Activated CD4-positive, alpha-beta T cell treated with anti-CD3 and anti-CD28 coated beads, Interleukin-2, amount 50 U/mL, for 48 hours (primary cell): ENCODE measurements at places on chromosomes 6 and 20.

GRCh38 chr20:58783511-58784011 is 67.1 kb downstream of the GNAS-AS1 start:
- DNase-seq: no peak

GRCh38 chr6:44535446-44535845 is 147.9 kb downstream of the CDC5L start:
- DNase-seq: no peak

GRCh38 chr6:97778290-97779038 is 495.4 kb upstream of the MMS22L start:
- DNase-seq: no peak

DNA sequence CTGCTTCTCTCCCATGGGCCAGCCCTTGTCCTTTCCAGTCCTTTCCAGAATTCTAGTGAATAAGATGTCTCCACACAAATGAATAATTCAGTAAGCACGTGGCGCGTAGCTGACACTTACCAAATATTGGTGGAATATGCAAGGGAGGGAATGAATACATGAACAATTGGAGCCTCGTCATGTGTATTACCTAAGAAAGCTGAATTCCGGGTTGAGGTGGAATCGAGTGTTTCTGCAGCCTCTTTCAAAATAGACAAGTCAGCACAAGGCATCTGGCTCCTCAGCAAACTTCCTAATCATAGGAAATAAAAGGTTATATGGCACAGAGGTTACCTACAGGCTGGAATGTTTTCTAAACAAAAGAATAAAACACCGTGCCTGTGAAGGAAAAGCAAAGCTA is 47.0 kb upstream of the NT5E start:
- DNase-seq: no peak

GRCh38 chr6:34248198-34248726 is 544 bp downstream of the SMIM29 start:
- DNase-seq: peak; percentile 54

DNA sequence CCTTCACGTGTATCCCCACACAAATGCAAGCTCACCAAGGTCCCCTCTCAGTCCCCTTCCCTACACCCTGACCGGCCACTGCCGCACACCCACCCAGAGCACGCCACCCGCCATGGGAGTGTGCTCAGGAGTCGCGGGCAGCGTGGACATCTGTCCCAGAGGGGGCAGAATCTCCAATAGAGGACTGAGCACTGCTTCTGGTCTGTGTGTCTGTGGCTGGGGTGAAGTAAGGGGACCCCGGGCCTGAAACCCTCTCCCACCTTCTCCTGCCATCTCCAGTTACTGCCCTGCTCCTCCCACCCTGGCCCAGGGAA is 8.3 kb downstream of the MYL9 start:
- DNase-seq: no peak

DNA sequence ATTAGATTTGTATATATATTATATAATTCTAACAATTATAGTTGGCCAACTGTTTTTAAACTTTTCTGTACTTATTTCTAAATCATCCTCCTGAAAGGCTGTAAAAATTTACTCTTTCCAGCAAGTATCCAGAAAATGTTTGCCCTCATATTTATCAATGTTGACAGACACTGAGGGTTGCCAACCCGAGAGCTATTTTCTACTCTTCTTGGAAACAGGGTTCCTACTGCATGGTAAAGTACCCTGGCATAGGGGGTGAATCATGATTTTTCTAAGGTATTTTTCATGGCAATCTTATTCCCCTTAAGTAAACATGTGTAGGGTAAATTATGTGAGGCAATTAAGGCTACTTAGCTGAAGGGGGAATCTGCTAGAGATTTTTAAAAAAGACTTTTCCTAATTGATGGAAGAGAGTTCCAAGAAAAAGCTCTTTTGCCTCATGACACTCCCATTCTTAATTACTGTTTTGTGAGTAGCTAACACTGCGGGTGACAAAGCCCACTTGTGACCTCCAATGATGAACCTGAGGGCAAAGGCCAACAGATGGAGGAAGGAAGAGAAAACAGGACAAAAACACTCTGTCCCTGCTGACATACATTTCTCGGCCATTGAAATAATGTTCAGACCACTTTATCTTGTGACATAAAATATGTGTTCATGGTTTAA is 37.9 kb downstream of the GPX5 start:
- DNase-seq: no peak

DNA sequence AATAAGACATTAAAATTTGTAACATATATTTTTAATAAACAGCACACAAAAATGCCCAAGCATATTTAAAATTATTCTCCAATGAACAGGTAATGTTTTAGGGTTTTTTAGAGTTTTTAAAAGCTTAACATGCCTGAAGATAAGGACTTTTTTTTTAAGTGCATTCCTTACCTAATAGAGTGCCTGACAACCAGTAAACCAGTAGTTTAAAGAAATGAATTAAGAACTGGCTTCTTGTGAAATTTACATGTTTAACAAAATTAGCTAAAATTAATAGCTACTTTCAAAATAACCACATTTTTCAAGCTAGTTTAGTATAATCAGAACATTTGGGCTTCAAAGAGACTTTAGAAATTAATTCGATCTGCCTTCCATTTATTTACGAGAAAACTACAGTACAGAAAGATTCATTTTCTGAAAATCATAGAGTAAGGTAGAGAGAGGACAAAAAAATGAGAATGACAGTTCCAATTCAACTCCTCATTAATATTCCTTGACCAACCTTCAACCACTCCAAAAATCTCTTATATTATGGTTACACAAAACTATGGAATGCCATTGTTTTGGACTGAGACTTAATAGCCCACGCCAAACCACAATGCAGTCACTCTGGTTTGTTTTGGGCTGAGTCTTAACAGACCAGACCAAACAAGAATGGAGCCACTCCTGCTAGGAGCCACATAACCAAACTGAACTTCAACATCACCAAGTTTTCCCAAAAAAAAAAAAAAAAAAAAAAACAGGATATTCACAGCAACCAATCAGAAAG is 5.7 kb upstream of the PLN start:
- DNase-seq: no peak

DNA sequence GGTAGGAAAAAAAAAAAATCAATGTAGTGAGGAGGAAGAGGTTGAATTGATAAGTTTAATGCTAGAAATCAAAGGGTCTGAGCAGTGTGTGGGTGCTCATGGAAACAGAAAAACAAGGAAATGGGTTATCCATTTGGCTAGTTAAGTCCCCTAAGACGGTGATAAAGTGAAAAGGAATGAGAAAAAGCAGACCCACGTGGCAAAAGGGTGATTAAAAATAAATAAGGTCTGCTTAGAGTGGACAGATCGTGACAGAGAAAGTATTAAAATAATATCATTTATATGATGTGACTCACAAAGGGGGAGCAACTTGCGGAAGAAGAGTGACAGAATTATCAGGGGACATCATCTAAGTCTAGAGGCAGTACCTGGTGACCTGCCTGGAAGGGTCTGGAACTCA is 251.7 kb upstream of the THEMIS start:
- DNase-seq: no peak
